ENCODE measurements at places on chromosomes 7 and 10.

GRCh38 chr10:86105181-86105580 lies 261.4 kb downstream of the GRID1 start:
- no peak for DNase-seq

DNA sequence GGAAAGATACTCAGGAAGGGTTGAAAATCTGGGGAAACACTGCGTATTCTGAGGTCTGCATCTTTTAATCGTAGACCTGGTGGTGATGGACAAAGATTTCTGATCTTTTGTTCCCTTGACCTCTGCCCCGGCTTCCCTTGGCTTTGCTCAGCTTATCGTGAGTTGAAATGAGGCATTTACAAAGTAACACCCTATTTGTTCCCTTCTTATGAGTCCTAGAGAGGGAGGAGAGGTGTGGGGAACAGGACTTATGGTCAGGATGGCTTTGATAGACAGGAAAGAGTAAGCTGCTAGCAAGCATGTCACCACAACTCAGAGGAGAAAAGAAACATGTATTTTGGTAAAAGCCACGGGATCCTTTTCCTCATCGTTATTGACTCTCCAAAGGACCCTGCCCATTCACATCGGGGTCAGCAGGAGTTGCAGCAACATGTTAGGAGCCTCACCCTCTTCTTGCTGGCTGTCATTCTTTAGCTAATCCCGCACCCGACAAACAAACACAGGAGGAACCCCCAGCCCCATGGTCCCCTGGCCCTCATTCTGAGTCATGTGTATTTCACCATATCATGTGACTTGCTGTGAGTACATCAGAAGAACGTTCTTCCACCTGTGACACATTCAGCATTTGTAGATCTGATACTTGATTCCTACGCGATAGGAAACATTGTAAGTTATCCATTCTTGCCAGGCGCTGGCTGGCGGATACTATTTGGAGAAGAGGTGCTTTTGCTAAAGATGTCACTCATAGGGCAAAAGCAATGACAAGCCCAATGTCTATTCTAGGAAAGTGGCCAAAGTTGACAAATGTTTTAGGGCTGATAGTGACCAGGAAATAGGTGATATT lies 170.1 kb downstream of the RTKN2 start:
- no peak for DNase-seq

- no peak for DNase-seq
These were observed 232.0 kb downstream of the PAXIP1 start for GRCh38 chr7:154770962-154771361.

- DNase-seq, result no peak
These were observed 59.4 kb upstream of the SVIL start for GRCh38 chr10:29694121-29694520.

GRCh38 chr7:102991540-102992214 lies 78.9 kb downstream of the LRRC17 start:
- peak; percentile 95 for DNase-seq

DNA sequence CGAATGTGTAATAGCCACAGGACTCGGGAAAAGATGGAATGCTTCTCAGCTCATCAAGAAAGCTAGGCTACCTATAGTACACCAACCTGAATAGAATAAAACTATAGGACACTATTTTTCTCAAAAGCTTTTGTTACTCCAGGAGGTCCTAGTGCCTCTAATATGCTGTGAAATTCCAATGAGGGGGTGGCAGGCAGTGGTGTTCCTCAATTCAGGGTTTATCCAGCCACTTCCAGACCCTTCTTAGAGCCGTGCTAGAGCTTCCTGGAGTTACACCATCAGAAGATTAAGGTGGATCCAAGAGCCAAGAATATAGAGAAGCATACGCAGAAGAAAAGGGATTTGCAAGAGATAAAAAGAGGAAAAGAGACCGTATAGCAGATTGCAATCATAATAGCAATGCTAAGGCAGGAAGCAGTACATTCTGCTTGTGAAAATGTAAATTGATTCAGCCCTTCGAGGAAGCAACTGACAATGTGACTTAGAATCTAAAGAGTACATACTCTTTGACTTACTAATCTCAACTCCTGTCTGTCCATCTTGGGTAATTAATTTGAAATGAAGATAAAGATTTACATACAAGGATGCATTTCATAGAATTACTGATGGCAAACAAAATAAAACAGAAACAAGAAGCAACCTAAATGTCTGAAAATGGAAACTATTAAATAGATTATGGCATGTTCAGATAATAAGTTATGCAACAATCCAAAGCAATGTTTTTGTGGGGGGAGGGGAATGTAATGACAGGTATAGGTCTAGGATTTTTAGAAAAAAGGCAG lies 2.1 kb downstream of the ST8SIA6 start:
- DNase-seq, result no peak

- DNase-seq, result no peak
These were observed 19.1 kb upstream of the FZD8 start for GRCh38 chr10:35661236-35661635.

DNA sequence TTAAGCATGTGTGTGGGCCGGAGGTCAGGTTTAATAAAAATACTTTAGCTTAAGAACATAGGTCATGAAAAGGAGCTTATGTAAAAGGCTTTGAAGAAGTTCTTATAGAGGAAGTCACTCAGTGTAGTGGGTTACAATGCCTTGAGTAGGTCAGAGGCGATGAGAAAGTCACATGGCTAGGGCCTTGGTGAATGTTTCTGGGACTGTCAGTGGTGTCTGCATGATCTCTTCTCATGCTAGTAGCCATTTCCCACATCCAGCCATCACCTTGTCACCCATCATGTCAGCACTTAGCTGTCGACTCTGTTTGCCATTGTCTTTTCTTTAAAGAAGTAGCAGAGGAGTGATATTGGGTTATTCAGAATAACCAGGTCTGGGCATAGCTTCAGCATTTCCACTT lies 236.6 kb downstream of the CDK14 start:
- DNase-seq, result no peak

DNA sequence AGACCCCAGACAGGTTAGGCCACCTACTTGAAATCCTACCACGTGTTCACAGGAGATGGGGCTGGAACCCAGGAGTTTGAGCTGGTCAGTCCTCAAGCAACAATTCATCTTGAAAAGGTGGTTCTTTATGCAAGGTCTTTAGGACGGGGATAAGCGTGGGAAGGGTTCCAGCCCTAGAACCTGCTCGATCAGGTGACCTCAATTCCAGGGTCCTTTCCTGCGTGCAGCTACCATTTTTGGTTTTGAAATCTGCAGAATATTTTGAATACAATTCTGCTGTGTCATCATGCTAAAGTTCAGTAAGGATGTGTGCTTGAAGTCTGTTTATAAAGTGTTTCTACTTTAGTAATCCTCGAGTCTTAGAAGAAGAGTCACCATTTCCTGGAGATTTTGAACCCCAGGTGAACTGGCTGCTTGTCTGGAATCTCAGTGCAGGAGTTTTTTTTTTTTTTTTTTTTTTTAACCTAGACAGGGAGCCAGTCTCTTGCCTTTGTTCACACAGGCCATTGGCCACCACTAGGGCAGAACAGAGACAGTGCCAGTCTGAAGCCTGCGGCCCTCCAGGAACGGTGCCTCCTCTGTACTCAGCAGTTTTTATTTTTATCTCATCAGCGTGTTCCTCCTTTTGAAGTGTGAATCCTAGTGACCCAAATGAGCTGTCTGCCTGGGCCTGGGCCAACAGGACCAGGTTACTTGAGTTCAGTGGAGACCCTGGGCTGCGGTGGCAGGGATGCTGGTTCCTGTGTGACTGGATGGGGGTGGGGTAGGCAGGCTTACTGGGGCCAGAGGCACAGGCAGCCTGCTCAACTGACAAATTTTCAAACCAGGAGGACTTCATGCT lies 54.6 kb downstream of the EEPD1 start:
- peak; percentile 93 for DNase-seq

DNA sequence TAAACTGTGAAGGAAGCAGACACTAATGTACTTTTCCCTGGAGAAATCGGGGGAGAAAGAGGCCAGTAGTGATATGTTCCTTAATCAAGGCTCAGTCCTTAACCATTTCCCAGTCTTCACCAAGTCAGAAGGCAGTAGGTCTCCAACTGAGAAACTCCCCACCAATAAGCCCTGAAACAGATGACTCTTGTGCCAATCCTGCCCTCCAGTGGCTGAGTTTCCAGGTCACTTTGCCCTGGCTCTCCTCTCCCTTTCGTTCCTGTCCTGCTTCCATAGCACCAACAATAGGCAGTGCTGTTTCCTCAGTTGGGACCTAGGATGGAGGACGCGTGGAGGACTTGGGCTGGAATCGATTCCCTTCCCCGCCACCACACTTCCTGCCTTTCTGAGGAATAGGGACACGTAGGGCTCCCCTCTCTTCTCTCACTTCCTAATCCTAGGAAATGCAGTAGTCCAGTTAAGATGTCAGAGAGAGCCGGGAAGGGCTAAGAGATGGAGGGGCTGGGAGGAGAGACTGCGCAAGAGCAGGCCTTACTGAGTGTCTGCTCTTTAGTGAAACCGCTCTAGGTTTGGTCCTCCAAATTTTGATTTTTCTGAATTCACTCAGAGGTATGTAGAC lies 23.4 kb downstream of the ATOH7 start:
- DNase-seq, result peak; percentile 67

DNA sequence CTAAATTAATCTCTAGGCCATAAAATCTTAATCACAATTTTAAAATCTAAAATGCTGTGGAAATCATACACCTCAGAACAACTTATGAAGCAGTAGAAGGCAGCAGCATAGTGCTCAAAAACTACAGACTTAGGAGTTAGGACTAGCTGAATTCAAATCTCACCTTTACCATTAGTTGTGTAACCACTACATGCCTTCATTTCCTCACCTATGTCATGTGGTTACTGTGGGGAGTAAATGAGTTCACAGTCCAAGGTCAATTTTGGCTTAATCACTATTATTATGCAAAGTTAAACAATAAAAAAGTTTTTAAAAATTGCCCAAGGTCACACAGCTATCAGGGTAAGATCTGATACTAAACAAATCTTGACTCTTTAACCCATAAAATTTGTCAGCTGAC lies 37.0 kb downstream of the SNX13 start:
- no peak for DNase-seq

- no peak for DNase-seq
These were observed 257.3 kb upstream of the AKR1E2 start for GRCh38 chr10:4568731-4569130.

DNA sequence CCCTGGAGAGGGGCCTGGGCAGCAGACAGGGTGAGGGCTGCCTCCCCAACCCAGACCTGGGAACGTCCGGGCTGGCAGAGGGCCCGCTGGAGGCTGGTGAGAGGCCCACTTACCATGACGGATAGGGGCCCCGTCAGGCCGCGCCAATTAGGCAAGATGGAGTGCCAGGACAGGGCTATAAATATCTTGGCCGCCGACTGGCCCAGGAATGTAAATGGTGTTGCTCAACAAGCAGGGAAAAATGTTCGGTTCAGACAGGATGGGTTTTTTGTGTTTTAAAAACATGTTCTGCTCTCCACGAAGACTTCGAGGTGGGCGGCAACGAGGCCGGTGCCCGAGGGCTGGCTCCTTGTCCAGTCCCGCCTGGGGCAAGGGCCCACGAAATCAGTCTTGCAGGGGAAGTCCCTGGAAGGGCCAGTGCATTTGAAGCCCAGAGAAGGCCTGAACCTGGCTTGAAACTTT lies 35.8 kb upstream of the ELN start:
- DNase-seq, result peak; percentile 75

- peak; percentile 46 for DNase-seq
These were observed 144.5 kb downstream of the ADCY1 start for GRCh38 chr7:45718464-45719330.

GRCh38 chr10:43622038-43622437 lies 15.8 kb downstream of the ZNF485 start:
- DNase-seq, result no peak

DNA sequence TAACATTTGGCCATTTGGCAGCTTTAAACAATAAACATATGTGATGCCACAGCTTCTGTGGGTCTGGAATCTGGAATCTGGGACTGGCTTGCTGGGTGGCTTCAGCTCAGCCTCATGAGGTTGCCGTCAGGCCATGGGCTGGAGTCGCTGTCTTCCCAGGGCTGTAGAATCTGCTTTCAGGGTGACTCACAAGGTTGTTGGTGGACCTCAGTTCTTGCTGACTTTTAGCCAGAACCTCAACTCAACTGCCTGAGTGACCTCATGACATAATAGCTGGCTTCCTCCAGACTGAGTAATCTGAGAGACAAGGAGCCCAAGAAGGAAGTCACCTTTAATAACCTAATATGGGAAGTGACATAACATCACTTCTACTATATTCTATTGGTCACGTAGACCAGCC lies 44.6 kb upstream of the TSPAN13 start:
- peak; percentile 93 for DNase-seq

GRCh38 chr7:66150471-66150870 lies 35.8 kb downstream of the CRCP start:
- peak; percentile 57 for DNase-seq

DNA sequence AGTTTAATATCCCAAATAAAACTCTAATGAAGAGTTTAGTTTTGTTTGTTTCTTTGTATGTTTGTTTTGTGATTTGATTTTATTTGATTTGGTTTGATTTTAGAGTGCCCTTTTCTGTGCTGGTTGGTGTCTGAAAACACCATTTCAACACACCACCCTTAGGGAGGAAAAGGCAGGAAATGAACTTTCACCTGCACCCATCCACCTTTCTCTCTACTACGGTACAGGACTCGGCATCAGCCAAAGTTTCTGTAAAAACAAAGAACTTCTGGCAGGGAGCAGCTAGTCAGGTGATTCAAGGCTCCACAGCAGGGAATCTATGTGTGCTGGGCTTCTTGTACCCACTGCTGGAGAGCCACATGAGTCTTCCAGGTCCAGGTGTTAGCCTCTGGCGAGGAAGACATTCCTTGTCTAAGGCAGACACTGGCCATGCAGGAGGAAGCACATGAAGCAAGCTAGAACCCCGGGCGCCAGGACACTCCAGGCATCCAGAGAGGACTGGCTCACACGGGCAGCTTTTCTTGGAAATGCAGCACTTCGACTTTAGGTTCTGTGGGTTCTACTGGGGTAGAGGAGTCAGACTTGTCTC lies 22.1 kb upstream of the STK17A start:
- DNase-seq, result no peak
